ENCODE measurements at places on chromosomes 6 and 20. TPM values are rescaled to one million over a fixed set of nuclear protein-coding genes. Genes with fewer than 3 reads are reported as not detected.

ENPP4 gene
- 4.4 TPM for total RNA-seq

C20orf141 gene
- not detected for total RNA-seq

SALL4 gene
- total RNA-seq: 218 TPM

UQCC2 gene
- 48.9 TPM for total RNA-seq

DNA sequence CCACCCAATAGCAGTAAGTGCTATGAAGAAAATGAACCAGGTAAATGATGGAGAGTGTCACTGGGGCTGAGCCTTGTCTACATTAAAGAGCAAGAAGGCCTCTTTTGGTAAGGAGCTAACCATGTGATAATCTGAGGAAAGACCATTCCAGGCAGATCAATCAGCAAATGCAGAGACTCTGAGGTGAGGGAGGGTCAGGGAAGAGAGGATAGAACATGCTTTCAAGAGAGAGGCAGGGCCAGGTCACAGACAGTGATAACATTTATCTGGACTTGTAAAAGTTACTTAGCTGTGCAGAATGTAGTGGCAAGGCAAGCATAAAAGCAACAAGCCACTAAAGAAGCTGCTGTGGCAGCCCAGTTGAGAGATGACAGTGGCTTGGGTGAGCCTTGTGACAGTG is 197.3 kb downstream of the TASP1 start:
- H3K27ac ChIP-seq: 0 out of 2 replicates have a peak overlapping the region, but pooled peaks have one; percentile 11
- no peak overlapping the region for H3K4me3 ChIP-seq
- H3K36me3 ChIP-seq: no peaks in the 10 kb centered on the region
- H3K4me1 ChIP-seq: no peaks in the 10 kb centered on the region
- H3K27me3 ChIP-seq: no peaks in the 10 kb centered on the region
- no peak for DNase-seq

- no peak overlapping the region for H3K4me3 ChIP-seq
- no peak overlapping the region for H3K27ac ChIP-seq
These were observed 4.3 kb upstream of the BTN3A2 start for GRCh38 chr6:26360451-26361416.

GRCh38 chr20:38304845-38305447 is 990 bp downstream of the BPI start:
- peak; percentile 78 for DNase-seq
- H3K27ac ChIP-seq: no peak overlapping the region
- no peak overlapping the region for H3K4me3 ChIP-seq
- H3K36me3 ChIP-seq: no peaks in the 10 kb centered on the region
- no peaks in the 10 kb centered on the region for H3K27me3 ChIP-seq

- no peak overlapping the region for H3K4me3 ChIP-seq
- H3K27ac ChIP-seq: peak overlapping the region; percentile 64
- H3K36me3 ChIP-seq: no peaks in the 10 kb centered on the region
- H3K4me1 ChIP-seq: peaks cover 40% of the 10 kb centered on the region
- peak; percentile 90 for DNase-seq
These were observed 12.1 kb upstream of the MLN start for GRCh38 chr6:33815854-33816253.

GRCh38 chr20:36155629-36155971 is 1.1 kb downstream of the EPB41L1 start:
- H3K4me1 ChIP-seq: peaks cover 15% of the 10 kb centered on the region
- H3K36me3 ChIP-seq: no peaks in the 10 kb centered on the region
- H3K27ac ChIP-seq: no peak overlapping the region
- no peaks in the 10 kb centered on the region for H3K27me3 ChIP-seq

DNA sequence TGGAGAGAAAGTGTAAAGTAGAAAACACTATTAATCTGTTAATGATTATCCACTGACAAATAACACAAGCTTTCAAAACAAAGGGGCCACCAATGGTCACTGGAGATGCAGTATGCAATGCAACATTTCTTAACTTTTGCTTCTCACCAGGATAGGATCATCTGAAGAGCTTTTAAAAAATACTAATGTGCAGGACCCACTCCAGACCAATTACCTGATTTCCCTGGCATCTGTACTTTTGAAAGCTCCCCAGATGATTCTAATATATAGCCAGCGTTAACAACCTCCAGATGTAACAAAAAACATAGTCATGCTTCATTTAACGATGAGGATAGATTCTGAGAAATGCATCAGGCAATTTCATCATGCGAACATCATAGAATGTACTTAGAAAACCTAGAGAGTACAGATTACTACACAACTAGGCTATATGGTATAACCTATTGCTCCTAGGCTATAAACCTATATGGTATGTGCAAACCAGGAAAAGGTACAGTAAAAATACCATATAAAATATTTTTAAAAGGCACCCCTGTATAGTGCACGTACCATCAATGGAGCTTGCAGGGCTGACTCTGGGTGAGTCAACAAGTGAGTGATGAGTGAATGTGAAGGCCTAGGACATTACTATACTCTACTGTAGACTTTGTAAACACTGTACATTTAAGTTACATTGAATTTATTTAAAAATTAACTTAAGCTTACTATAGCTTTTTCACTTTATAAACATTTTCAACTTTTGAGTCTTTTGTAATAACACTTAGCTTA is 69.2 kb downstream of the ATG5 start:
- H3K4me3 ChIP-seq: no peak overlapping the region
- DNase-seq: no peak
- no peak overlapping the region for H3K27ac ChIP-seq
- no peaks in the 10 kb centered on the region for H3K4me1 ChIP-seq

DNA sequence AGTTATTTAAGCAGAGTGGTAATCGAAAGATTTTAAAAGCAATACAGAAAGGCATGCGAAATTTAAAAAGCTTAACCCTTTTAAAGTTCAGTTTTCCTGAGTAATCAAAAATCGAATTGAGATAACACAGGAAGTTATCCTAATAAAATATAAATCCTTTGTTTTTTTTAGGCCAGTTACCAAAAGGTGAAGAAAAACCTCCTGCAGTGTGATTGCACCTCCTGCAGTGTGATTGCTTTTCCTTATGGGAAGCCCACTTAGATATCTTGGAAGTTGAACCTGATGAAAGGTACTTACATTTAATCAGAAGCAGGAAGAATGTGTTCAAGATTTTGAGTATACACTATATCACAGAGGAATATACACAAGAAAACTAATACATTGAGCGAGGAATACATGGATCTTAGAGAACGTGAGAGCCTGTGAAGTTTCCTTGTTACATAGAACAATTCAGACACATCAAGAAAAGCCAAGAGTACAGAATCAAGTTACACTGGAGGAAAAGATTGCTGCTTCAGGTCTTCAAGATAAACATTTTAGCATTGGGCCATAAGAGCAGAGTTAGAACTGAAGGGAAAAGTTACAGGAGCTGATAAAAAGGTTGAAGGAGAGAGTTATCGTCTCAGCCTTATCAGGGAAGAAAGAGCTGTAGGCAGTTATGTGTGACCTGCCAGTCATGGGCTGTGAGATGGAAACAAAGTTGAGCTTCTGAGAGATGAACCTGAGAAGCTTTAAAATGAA is 7.7 kb upstream of the TMEM181 start:
- H3K27me3 ChIP-seq: no peaks in the 10 kb centered on the region
- H3K4me1 ChIP-seq: no peaks in the 10 kb centered on the region
- H3K36me3 ChIP-seq: no peaks in the 10 kb centered on the region
- no peak overlapping the region for H3K4me3 ChIP-seq
- no peak for DNase-seq
- H3K27ac ChIP-seq: 0 out of 2 replicates have a peak overlapping the region, but pooled peaks have one; percentile 32

DNA sequence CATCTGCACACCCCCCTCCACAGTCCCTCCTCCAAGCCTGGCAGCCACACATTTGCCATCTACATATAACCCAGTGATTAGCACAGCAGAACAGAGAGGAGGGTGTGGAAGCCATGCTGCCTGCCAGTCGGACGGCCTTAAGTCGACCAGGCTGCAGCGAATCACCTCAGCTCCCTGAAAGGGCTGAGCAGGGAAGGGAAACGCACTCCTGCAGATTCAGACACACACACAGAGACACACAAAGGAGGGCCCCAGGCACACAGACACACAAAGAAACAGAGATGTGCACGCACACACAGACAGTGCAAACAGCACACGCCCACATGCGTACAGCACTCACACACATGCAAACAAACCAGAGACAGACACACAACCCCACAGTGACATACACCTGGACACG is 11.2 kb upstream of the SIRPA start:
- no peak overlapping the region for H3K4me3 ChIP-seq
- H3K4me1 ChIP-seq: no peaks in the 10 kb centered on the region
- H3K36me3 ChIP-seq: no peaks in the 10 kb centered on the region
- DNase-seq: no peak

GRCh38 chr6:19798362-19798761 is 38.8 kb upstream of the ID4 start:
- peaks cover under 1% of the 10 kb centered on the region for H3K4me1 ChIP-seq
- DNase-seq: no peak
- H3K4me3 ChIP-seq: no peak overlapping the region
- H3K36me3 ChIP-seq: no peaks in the 10 kb centered on the region
- H3K27ac ChIP-seq: no peak overlapping the region
- peaks cover 6% of the 10 kb centered on the region for H3K27me3 ChIP-seq

GRCh38 chr20:14488756-14489479 is 151.5 kb upstream of the FLRT3 start:
- no peak for DNase-seq
- H3K36me3 ChIP-seq: no peaks in the 10 kb centered on the region
- H3K27ac ChIP-seq: no peak overlapping the region

GRCh38 chr6:153309651-153310050 is 178.6 kb upstream of the RGS17 start:
- H3K27ac ChIP-seq: no peak overlapping the region
- H3K4me1 ChIP-seq: no peaks in the 10 kb centered on the region
- DNase-seq: no peak
- no peaks in the 10 kb centered on the region for H3K36me3 ChIP-seq

DNA sequence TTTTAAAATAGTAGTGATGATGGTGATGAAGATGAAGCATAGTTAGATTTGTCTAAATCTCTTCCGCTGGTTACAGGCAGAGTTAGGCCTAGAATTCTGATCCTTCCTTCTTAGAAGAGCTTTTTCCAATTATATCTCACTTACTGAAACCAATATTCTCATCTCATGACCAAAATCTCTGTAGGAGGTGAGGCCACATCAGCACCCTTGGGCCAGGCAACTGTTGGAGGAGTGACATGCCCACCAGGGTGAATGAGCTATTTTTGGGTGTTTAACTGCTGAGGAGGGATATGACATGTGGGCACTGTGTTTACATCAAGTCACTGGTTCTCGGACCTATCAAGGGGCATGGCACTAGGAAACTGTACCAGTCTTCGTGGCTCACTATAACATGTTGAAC is 102.2 kb upstream of the SLC24A3 start:
- no peaks in the 10 kb centered on the region for H3K4me1 ChIP-seq
- H3K36me3 ChIP-seq: no peaks in the 10 kb centered on the region
- H3K27ac ChIP-seq: no peak overlapping the region
- H3K27me3 ChIP-seq: no peaks in the 10 kb centered on the region

- no peaks in the 10 kb centered on the region for H3K36me3 ChIP-seq
- no peak for DNase-seq
- no peaks in the 10 kb centered on the region for H3K4me1 ChIP-seq
These were observed 16.1 kb downstream of the JPH2 start for GRCh38 chr20:44170816-44171410.

GRCh38 chr20:35284992-35285805 is 627 bp upstream of the EIF6 start:
- no peak for DNase-seq
- H3K27ac ChIP-seq: no peak overlapping the region
- H3K36me3 ChIP-seq: peaks cover 14% of the 10 kb centered on the region
- H3K4me3 ChIP-seq: peak overlapping the region; percentile 78

Measured in GM23338 (cell line).